ENCODE measurements at places on chromosomes 12 and 14.

- no peak for DNase-seq
Measured at GRCh38 chr12:98610596-98610995, 17.1 kb downstream of the SLC25A3 start.

GRCh38 chr14:101495284-101495683 is 66.0 kb upstream of the DIO3 start:
- DNase-seq: no peak

DNA sequence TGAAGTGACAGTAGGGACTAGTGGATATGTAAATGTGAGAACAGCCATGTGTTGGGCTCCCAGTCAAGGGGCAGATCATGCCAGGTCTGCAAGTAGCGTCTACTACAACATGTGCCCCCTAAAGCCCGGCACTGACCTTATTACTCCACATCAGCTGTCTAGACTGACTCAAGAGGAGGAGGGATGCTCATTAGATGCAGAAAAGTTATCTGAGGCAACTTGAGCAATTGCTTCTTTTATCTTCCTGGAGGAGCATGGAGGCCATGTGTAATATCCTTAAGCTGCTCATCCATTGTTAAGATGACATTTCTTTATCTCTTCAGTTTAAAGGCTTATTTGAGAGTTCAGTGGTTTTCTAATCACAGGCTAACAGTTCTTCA is 404.7 kb upstream of the FLRT2 start:
- no peak for DNase-seq

- no peak for DNase-seq
Measured at GRCh38 chr12:31004666-31005065, 69.0 kb upstream of the DDX11 start.

- no peak for DNase-seq
Measured at GRCh38 chr14:53951627-53952303, 4.9 kb downstream of the BMP4 start.

- DNase-seq: no peak
Measured at GRCh38 chr14:56844406-56845002, 34.2 kb upstream of the OTX2 start.

GRCh38 chr14:105100910-105101309 is 35.7 kb upstream of the GPR132 start:
- no peak for DNase-seq

GRCh38 chr14:31206536-31207286 is 882 bp downstream of the HECTD1 start:
- DNase-seq: no peak

DNA sequence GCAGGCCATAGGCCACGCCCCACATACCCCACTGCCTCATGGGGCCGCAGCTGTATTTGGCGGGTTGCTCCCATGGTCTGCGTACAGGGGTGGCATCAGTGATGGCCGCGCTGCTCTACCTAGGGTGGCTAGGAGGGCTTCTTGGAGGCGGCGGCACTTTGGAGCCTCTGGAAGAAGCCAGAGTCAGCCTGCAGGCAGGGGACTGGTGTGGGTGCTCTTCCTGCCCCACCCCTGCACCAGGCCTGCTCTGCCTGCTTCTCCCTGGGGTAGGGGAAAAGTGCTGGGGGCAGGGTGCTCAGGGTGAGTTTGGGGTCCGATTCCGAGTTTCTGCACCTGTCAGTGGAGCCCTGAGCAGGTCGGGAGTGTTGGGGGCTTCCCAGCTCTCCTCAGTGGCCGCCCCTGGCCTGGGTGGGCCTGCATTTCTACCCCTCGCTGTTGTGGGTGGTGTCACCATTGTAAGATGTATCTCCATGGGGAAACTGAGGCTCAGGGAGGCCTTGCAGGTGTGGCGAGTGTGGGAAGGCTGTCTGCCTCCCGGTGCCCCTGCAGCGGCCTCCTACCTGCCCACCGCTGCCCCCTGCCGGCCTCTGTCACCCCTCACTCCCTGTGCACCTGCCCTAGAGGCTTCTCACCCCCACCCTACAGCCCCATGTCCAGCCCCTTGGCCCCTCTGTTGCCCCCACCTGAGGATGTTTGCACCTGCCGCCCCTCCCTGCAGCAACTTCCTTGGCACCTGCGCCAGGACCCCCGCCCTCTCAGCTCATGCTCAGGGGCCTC is 5.5 kb downstream of the CEP170B start:
- DNase-seq: no peak

- no peak for DNase-seq
Measured at GRCh38 chr14:72552236-72552635, 341.7 kb downstream of the DPF3 start.

- DNase-seq: no peak
Measured at GRCh38 chr12:3236345-3237187, 159.4 kb downstream of the TSPAN9 start.

GRCh38 chr12:82698708-82699564 is 12.2 kb downstream of the TMTC2 start:
- DNase-seq: no peak

Measured in NCI-H1048 (cell line).